ENCODE measurements at places on chromosomes 4 and X.

- no peak for DNase-seq
Observed at GRCh38 chr4:85637778-85638177, 162.8 kb downstream of the ARHGAP24 start.

- no peak for DNase-seq
Observed at GRCh38 chr4:5143306-5143861, 92.1 kb downstream of the STK32B start.

DNA sequence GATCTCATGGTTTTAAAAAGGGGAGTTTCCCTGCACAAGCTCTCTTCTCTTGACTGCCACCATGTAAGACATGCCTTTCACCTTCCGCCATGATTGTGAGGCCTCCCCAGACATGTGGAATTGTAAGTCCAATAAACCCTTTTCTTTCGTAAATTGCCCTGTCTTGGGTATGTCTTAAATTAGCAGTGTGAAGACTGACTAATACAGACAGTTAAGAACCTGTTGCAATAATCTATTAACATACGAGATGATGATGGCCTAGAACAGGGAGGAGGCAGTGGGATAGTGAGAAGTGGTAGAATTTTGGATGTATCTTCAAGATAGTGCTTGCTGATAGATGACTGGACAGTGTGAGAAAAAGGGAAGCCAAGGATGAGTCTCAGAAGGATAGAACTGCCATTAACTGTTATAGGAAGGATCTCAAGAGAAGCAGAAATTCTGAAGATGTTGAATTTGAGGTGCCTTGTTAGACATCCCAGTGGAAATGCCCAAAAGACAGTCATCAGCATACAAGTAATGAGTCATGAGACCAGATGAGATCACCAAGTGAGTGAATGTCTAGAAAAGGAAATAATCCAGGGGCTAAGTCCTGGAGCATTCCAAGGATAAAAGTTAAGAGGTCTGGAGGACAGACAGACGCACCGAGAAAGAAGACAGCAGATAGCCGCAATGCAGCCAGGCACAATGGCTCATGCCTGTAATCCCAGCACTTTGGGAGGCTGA, 38.8 kb upstream of the UGDH start:
- peak; percentile 84 for DNase-seq

GRCh38 chr4:65383589-65384305, 286.5 kb downstream of the EPHA5 start:
- DNase-seq = peak; percentile 27

GRCh38 chrX:148024425-148025148, 43.5 kb downstream of the FMR1NB start:
- no peak for DNase-seq

DNA sequence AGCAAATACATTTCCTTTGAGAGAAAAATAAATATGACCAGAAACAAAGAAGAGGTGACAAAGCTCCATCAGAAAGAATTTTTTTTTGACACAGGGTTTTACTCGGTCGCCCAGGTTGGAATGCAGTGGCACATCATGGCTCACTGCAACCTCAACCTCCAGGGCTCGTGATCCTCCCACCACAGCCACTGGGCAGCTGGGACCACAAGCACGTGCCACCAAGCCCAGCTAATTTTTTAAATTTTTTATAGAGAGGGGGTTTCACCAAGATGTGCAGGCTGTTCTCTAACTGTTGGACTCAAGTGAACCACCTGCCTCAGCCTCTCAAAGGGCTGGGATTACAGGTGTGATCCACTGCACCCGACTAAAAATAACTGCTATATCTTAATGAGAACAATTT, 10.3 kb downstream of the ADH5 start:
- no peak for DNase-seq

- DNase-seq = no peak
Observed at GRCh38 chr4:24413311-24413784, 171.0 kb downstream of the DHX15 start.

GRCh38 chrX:154412468-154412867, 1.1 kb downstream of the TAFAZZIN start:
- DNase-seq = no peak

All from fibroblast of the aortic adventitia (primary cell).